ENCODE measurements at places on chromosomes 1 and 21.

DNA sequence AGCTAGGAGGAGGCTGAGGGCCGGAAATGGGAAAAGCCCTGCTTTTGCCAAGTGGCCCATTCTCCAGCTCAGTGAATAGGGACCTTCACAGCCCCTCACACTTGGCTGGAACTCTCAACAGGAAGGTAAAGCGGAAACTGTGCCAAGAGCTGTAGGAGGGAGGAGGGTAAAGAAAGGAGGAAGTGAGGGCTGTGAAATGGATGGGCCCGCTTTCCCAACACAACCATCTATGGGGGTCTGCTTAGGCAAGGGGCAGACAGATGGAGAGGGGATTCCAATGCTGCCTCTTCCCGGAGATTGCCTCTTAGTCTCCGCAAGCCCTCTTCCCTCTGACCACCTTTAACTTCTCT lies 5.2 kb downstream of the INKA2 start:
- DNase-seq = no peak

DNA sequence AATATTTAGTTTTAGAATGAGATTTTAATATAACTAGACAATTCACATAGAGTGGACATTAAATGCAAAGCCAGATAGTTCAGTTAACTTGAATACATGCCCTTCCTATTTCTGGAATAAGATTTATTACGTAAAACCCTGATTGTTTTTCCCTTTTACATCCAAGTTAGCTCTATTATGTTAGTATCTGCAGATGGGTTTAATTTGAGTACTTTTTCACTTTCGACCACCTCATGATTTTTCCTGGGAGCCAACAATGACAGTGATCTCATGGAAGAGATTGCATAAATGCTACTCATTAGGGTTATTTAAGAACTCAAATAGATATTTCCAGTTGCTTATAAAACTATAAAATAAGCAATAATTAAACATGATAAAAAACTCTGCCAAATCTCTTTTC lies 199.4 kb upstream of the PTGFR start:
- no peak for DNase-seq

DNA sequence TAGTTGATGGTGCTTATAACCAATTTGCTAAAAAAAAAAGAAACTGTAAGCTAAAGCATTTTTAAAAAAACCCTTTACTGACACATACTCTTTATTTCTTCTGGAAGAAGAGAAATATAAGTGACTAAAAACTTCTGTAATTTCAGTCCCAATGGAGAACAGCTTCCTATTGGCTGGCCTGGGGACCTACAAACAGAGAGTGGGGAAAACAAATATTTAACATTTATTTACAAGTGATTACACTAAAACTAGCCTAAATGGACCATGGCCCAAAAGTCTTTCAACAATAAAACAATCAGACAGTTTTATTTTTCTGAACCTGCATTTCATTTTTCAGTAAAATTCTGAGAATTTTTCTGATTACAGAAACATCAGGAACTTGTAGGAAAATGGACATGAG lies 15.2 kb downstream of the TARBP1 start:
- no peak for DNase-seq

DNA sequence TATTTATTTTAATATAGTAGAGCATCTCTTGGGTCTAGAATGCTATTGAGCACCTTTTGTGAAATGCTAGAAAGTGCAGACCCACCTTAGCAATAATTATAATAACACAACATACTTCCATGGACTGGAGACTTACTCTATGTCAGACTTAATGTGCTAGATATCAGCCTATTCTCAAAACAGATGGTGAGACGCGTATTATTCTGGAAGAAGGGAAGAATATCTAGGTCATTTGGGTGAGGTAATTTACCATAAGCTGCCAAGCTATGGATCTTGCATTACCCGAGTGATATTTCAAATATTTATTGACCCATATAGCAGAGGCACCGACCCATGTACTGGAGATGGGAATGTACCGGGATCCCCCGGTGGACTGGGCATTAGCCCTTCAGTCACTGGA lies 20.6 kb upstream of the IFNLR1 start:
- no peak for DNase-seq

DNA sequence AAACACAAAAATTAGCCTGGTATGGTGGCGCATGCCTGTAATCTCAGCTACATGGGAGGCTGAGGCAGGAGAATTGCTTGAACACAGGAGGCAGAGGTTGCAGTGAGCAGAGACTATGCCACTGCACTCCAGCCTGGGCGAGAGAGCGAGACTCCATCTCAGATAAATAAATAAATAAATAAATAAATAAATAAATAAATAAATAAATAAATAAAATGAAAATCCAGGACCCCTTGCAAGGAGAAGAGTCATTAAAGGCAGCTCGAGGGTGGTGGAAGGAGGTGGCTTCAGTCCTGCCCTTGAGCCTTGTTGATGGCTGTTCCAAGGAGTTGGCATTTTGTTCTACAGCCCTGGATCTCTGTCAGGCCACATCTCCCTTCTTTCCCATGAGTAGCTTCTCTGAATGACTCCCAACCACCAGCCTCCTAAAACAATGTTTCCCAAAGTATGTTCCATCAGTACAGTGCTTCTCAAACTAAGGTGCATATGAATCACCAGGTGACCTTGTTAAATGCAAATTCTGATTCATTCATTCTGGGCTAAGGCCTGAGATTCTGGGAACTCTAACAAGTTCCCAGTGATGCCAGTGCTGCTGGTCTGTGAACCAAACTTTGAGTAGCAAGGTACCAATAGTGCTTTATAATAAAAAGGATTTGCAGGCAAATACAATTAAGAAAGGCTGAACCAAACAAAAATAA lies 99.0 kb downstream of the KCNN3 start:
- no peak for DNase-seq
